ENCODE measurements at places on chromosomes 2 and 18. TPM values are rescaled to one million over a fixed set of nuclear protein-coding genes. Genes with fewer than 3 reads are reported as not detected.

- peak; percentile 63 for DNase-seq
These were observed 90.0 kb upstream of the TAF1B start for GRCh38 chr2:9753276-9753600.

DNA sequence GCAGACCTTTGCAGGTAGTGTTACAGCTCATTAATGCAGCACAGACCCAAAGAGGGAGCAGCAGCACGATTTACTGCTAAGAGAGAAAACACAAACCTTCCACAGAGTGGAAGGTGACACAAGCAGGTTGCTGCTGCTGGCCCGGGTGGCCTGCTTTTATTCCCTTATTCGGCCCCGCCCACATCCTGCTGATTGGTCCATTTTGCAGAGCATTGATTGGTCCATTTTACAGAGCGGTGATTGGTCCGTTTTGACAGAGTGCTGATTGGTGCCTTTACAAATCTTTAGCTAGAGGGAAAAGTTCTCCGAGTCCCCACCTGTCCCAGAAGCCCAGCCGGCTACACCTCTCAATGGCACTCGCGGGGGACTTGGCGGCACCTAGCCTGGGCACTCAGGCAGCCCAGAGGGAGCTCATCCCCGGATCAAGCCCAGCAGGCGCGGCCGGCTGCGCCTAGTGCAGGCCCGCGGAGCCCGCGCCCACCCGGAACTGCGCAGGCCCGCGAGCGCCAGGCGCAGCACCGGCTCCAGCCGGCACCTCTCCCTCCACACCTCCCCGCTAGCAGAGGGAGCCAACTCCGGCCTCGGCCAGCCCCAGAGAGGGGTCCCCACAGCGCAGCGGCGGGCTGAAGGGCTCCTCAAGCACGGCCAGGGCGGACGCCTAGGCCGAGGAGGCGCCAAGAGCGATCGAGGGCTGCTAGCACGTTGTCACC is 825.6 kb upstream of the HS6ST1 start:
- peak; percentile 33 for DNase-seq

DNA sequence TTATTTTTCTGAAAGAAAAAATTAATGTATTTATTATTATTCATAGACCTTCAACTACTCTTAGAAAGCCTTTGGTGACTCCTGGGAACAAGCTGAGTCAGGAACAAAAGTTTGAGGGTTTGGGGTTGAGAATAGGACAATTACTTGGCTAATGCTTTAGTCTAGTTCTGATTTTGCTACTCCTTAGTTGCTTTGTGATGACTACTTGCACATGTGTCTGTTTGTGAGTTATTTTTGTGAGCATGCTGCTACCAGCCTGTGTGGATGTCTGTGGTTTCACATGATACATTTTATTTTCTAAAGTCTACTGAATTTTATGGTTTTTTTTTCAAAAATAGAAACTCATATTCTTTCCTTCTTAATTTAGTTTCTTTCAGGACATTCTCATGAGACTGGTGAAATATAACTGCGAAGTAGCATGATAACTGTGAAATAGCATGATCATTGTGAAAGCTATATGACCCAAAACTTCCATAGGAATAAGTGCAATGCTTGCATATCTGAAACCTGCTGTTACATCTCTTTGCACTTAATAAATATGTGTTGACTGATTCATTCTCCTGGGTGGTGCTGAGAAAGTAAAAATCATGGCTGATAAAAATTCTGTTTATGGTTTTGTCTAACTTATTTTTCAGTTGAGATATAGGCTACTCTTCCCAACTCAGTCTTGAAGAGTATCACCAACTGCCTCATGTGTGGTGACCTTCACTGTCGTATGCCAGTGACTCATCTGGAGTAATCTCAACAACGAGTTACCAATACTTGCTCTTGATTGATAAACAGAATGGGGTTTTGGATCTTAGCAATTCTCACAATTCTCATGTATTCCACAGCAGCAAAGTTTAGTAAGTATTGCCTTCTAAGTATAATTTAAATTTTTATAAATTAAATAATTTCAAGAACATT is 17.9 kb upstream of the IL18R1 start:
- DNase-seq: peak; percentile 13

MAP2 gene
- total RNA-seq: 0.13 TPM

GRCh38 chr2:123303731-123304130 is 721.4 kb upstream of the CNTNAP5 start:
- no peak for DNase-seq

GRCh38 chr2:104233591-104233990 is 620.3 kb upstream of the POU3F3 start:
- DNase-seq: no peak

MC2R gene
- total RNA-seq: not detected

GRCh38 chr18:48608581-48608980 is 69.8 kb downstream of the CTIF start:
- no peak for DNase-seq

SH3RF3 gene
- total RNA-seq: 0.02 TPM

MORN2 gene
- total RNA-seq: 10.4 TPM

ZNF385B gene
- total RNA-seq: not detected
